Occipital lobe (tissue), 3 donors: ENCODE measurements at places on chromosomes 1 and 21. TPM values are rescaled to one million over a fixed set of nuclear protein-coding genes. Genes with fewer than 3 reads are reported as not detected.

DNA sequence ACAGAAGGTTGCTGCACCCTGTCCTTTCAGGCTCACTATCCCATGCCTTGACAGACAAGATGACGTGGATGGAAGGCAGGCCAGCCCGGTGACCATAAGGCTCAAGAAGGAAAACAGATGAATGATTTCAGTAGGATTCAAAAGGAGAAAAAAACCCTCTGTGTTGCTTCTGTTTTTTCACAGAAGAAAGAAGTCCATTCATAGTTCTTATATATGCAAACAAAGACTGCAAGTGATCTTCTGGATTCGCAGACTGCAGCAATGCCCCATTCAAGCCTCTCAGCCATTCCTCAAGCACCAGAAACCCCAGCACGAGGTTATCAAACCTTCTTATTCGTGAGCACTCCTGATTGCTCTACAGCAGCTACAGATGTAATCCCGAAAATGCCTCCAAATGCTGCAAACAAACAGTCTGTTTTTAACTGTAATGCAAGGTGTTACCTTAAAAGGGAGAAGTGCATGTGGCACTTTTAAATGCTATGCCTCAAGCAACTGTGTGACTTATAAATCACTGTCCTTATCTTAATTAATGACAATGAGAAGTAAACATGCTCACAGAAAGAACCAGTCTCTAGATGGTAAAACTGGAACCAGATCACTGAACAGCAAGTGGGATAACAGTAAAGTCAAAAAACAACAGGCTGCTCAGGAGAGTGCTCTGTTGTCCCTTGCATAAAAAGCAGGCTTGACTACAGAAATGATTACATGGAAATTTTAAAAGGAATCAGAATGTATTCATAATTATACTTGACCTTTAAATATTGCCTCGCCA, 173.9 kb downstream of the HHIPL2 start:
- DNase-seq, result no peak

NHLH1 gene
- 0.62 TPM for total RNA-seq

DNA sequence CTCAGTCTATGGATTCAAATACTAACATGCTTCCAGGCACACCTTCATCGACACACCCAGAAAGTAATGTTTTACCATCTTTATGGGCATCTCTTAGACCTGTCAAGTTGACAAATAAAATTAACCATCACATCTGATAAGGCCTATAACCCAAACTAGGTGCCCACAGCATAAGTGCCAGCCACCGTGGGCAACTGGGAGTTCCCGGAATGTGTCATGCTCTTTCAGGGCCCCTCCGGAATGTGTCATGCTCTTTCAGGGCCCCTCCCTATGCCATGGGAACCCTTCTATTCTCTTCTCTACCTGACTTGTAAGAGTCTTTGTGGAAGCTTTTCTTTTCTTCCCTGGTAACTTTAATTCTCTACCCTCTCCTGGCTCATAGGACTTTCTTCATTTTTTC, 26.6 kb downstream of the KRTAP24-1 start:
- DNase-seq, result no peak

DNA sequence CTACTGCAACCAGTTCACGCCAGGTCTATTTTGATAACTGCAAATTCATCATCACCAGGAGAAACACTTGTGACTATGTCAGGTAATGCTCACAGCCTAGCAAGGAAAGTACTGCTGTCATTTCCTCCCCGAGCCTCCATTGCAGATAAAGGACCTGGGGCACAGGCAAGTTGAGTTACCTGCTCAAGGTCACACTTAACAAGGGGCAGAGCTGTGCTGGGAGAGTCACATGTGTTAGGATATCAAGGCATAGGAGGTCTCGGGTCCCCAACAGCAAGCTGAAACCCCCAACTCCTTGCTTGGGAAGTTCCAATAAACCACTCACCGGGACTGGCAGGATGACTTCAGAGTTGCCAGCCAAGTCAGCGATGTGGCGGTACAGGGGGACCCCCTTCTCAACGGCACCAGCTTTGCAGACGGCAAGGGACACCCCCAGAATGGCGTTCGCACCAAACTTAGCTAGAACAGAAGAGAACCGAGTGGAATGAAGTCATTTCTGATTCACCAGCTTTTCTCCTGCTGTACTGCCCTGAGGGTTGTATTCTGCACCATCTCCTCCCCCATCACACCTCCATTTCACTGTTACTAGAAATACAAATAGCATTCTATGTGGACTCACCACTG, 11.6 kb downstream of the ENO1 start:
- DNase-seq, result no peak

CFHR4 gene
- total RNA-seq, result 0.31 TPM

- no peak for DNase-seq
Measured at GRCh38 chr1:17957588-17958267, 149.9 kb upstream of the IGSF21 start.

DNA sequence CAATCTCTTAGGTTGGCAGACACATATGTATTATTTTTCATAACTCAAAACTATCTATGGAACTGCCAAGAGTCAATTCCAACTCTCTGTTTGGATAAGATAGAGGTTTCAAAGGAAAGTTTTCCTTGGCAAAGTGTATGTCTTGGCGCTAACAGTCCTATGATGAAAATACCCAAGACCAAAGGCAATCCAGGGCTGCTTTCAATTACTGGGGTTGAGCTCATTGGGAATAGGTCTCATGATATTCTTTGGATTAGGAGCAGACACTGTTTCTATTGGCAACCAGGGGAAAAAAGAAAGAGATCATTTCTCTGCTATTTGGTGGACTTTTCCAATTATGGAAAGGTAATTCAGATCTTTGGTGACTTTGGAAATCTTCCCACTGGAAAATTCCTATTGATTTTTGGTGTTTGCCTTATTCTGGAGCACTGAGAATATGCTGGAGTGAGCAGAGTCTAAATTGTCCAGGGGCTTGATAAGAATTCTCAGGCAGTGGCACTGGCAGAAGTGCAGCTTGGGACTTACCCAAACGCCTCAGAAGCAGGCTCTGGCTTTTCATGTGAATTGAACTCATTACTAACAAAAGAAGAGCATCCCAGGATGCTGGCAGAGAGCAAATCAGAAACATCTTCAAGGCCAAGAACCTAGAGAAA, 20.4 kb upstream of the PLXNA2 start:
- no peak for DNase-seq

C1QTNF12 gene
- not detected for total RNA-seq

SLC50A1 gene
- total RNA-seq, result 6.2 TPM
